ENCODE measurements at places on chromosomes 6 and 20. TPM values are rescaled to one million over a fixed set of nuclear protein-coding genes. Genes with fewer than 3 reads are reported as not detected.

GRCh38 chr6:31356216-31356945, 598 bp downstream of the HLA-B start:
- peak; percentile 58 for DNase-seq

DNA sequence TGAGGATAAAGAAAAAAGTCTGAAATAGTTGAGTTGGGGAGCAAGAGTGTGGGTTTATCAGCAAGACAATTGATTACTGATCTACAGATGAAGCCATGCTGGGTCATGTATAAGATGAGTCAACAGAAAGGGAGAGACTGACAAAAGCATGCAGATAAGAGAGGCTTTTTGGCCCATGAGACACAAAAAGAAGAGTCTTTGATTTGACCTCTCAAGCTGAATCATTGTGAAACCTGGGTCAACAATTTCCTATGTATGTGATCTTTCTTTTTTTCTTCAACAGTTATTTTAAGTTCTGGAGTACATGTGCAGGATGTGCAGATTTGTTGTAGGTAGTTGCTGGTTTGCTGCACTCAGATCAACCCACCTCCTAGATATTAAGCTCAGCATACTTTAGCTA, 15.9 kb downstream of the RIMS1 start:
- DNase-seq = no peak

GRCh38 chr6:158762787-158763433, 56.3 kb downstream of the EZR start:
- no peak for DNase-seq

DNA sequence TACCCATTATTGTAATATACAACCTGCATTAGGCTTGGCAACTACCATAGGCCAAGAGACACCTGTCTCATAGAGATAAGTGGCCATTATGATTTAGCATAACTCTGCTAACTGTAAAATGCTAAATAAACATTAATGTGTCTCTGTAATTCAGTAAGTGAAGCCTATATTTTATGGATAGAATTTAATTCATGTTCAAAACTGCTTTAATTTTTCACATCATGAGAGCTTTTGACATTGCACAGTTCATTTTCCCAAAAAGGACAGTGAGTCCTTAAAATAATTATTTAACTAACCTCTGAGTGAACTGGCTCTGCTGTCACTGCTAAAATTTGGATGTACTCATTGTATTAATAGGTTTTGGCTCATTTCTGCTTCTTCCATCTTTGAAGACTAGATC, 41.4 kb upstream of the TMX4 start:
- no peak for DNase-seq

The ETV7 gene
- total RNA-seq = 1.4 TPM

DNA sequence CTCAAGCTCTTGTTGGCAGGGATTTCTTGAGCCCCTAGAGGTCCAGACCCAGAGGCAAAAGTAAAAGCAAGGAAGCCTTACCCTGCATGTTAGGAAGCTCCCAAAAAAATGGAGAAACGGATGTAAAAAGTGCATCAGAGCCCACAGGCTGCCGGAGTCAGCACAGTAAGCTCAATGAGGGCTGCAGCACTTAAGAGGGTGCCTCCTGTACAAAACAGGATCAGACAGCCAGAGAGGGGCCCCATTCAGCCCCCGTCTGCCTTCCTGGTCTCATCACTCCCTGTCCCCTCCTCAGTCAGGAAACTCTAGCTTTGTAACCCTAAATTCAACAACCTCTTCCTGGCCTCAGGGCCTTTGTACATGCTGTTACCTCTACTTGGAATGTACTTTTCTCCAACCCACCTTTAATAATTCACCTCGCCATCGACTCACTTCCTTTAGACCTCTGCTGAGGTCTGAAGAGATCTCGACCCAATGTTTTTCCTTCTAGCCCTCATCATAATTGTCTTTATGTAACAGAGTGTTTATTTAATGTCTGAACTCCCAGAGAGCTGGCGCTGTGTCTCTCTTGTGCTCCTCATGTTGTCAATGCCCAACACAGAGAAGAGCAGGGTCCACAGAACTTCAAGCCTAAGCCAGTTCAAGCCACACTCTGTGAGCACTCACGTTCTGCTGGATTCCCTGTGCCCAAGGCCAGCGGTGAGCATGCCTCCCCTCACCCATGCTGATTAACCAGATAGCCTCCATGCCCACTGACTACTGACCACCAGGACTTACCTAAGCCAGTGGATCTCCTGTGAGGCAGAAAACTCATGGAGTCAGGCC, 2.8 kb upstream of the PLCG1 start:
- DNase-seq = no peak

- no peak for DNase-seq
Observed at GRCh38 chr6:44473393-44474189, 86.1 kb downstream of the CDC5L start.

The PRRT1 gene
- 1.2 TPM for total RNA-seq

GRCh38 chr6:108606250-108606690, 45.6 kb downstream of the FOXO3 start:
- DNase-seq = no peak

The RBM24 gene
- not detected for total RNA-seq

GRCh38 chr6:157059781-157060180, 263.5 kb downstream of the TMEM242 start:
- DNase-seq = no peak

- no peak for DNase-seq
Observed at GRCh38 chr6:22024973-22025467, 271.8 kb downstream of the PRL start.

DNA sequence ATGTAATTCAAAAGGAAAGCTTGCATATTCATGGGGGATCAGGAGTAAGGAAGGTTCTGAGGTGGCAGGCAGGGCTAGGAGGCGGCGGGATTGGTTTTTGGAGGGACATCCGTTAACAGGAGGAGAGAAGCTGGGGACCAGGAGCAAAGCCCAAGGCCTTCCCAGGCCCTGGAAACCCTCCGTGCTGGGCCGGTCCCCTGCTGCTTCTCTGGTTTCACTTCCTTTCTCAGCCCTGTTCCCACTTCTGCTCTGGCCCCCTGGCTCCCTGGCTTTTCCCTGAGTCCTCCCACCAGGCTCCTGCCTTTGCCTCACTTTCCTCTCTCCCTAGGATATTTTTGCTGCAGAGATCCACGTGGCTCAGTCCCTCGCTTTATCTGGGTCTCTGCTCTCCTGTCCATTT, 26.4 kb upstream of the SALL4 start:
- DNase-seq = no peak

DNA sequence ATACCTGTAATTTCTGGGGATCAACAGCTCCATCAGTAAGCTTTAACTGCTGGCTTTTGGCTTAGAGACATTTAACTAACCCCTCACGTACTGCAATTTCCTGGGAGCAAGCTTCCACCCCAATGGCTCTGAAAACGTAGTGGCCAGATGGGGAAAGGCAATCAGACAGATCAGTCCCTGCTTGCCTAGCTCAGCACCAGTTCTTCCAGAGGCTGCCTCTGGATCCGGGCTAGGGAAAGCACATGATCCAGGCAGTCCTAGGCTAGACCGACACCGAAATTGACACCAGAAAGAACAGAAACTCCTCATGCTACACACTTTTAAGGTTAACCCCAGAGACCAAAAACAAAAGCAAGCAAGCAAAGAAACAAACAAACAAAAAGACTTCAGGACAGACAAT, 13.3 kb downstream of the PREP start:
- no peak for DNase-seq

The TSPYL1 gene
- total RNA-seq = 43.2 TPM

DNA sequence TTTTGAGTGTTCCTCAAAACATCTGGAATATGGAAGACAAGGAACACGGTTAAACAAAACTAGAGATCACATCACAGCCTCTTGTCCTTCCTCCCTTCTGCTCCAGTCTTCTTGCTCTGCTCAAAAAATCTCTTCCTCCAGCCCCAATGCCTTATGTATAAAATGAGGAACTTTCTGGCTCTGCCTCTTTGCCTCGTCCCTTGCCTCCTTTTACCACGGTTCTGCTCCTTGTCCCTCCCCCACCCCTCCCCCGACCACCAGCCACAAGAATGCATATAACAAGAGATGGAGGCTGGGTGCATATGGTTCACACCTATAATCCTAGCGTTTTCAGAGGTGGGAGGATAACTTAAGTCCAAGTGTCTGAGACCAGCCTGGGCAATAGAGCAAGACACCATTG, 43.6 kb downstream of the PLAGL2 start:
- DNase-seq = no peak

DNA sequence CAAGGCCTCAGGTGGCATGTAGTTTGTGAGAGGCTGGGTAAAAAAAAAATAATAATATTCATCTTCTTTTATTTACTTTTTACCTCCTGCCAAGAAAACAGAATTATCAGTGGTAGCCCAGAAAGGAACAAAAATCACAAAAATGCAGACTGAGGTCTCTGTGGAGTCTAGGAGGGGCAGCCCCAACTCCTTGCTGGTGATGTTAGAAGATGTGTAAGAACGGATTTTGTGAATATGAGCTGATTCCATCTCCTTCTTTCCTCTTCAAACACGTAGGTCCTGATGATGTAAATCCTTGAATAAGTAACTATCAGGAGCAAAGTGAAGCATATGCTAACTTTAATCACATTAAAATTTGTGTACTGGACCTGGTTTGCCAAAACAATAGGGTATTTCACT, 226.8 kb downstream of the EYA4 start:
- no peak for DNase-seq

DNA sequence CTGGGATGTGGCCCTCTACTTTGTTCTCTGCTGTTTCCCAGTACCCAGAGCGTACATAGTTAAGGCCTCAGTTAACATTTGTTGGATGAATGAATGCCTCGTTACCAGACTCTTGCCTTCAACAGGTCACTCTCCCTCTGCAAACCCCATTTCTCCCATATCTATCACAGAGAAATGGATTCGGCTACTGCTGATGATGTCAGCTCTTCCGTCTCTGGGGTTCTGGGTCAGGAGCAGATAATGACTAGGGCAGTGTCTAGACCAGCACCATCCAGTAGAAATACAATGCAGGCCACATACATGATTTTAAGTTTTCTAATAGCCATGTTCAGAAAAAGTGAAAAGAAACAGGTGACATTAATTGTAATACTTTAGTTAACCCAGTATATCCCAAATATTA, 47.9 kb downstream of the TOX2 start:
- DNase-seq = no peak

The IRF4 gene
- 602 TPM for total RNA-seq

DNA sequence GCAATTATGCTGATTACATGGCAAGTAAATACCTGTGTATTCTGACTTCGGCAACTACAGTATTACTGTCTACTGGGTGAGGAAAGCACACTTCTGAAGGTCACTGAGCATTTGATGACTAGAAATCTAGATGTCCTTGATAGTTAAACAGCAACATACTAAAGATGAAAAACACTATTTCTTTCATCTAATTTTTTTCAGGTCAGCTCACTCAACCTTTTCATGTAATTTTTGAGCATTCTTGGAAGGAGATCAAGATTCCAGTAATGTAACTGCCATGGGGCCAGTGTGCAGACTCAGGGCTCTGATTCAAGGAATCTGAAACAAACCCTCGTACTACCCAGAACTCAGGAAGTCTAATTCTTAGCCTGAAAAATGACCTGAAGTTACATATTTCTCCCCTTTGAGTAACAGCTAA, 222.6 kb upstream of the TAB2 start:
- DNase-seq = peak; percentile 23

The NKAIN2 gene
- total RNA-seq = not detected

DNA sequence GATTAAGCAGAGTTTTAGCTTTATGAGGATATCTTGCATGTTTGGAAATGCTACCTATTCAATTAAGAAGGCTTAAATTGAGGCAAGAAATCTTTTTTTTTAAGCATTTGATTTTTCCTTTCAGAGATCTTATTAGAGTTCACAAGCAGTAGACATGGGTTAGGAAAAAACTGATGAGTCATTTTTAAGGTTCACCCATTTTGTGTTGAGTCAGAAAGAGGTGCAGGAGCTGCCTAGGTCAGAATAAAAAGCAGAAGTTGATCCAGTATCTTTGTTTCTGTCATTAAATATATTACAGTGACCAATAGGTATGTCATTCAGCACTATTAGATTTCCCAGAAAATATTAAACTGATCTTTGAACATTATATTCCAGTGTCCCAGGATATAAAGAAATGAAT, 306.8 kb downstream of the LMBRD1 start:
- no peak for DNase-seq

The PLA2G7 gene
- total RNA-seq = not detected

DNA sequence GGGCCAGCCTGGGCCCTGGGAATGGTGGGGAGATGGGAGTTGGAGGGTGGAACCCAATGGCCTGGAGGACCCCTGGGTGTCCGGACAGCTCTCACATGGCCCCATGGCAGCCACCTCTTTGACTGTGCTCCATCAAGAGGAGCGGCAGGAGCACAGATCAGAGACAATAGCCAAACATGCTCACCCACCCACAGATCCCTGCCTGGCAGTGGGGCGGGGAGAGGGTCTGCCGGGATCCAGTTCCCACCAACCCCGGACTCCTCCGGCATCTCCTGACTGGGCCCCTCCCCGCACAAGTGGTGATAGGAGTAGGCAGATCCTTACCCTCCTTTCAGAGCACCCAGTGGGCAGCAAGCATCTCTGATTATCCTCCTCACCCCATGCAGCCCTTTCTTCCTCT, 31.9 kb upstream of the MRPS18A start:
- no peak for DNase-seq

GRCh38 chr20:3972161-3972560, 43.2 kb downstream of the RNF24 start:
- DNase-seq = no peak

All from activated T-cell treated with anti-CD3 and anti-CD28 coated beads, Interleukin-2, amount 50 U/mL, for 72 hours (primary cell).